ENCODE measurements at places on chromosomes 4 and X.

GRCh38 chr4:140662082-140662869 lies 93.5 kb upstream of the UCP1 start:
- no peak for DNase-seq

- no peak for DNase-seq
Observed at GRCh38 chrX:118637997-118638396, 89.4 kb upstream of the IL13RA1 start.

- no peak for DNase-seq
Observed at GRCh38 chrX:153867139-153867538, 18.8 kb downstream of the L1CAM start.

DNA sequence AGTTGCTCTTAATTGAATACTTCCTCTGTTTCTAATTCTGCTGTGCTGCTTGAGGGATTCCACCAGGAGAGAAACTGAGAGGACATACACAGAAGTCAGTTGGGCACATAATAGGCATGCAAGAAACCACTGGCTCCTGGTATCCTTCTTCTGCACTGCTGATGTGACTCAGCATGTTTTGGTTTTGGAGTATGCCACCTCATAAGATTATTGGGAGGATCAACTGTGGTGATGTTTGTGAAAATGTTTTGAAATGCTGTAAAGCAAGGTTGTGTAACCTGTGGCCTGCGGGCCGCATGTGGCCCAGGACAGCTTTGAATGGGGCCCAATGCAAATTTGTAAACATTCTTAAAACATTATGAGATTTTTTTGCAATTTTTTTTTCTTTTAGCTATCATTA lies 119.6 kb downstream of the GATB start:
- DNase-seq = no peak

DNA sequence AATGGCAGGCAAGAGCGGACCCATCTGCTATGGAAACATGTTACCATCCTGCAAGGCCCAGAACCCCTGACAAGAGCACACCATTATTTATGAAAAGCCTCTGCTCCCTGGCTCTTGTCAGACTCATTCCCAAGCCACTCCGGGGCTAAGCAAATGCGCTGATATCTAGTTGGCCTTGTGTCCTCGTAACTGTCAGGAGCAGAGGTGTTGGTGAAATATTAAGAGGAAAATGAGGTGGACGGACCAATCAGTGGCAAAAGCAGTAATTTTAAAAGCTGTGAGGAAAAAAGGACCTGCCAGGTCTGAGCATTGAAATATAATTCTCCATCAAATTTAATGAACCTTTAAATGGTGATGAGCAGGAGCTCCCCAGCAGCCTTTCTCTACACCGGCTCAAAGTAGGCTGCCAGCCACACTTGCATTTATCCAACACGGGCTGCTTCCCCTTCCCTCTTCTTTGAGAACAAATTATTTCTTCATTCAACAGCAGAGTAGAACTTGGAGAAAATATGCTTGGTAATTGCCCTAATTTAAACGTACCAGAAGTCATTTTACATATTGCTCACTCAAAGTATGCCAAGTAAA lies 214.3 kb downstream of the RASL11B start:
- DNase-seq = no peak

DNA sequence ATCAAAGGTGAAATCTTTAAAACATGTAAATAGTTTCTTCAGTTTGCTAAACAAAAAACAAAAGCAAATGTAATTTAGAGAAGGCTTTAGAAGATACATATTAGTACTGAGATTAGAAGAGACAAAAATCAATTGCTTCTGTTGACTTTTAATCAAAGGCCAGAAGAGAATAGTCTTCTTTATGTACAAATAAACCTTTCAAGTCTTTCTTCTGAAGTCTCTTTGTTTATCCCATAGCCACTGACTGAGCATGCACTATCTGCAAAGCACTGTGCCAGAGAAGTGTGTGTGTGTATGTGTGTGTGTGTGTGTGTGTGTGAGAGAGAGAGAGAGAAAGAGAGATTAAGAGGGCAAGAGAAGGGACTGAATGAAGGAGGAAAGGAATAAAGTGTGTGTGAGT lies 198.4 kb downstream of the GLUD2 start:
- DNase-seq = no peak
